Epithelial cell of proximal tubule (primary cell): ENCODE measurements at places on chromosomes 7 and 10. TPM values are rescaled to one million over a fixed set of nuclear protein-coding genes. Genes with fewer than 3 reads are reported as not detected.
A peak's percentile ranks its signal among the peaks of the same experiment; 100 is the strongest.

- no peak for DNase-seq
These were observed 81.0 kb upstream of the INSIG1 start for GRCh38 chr7:155216475-155217272.

DNA sequence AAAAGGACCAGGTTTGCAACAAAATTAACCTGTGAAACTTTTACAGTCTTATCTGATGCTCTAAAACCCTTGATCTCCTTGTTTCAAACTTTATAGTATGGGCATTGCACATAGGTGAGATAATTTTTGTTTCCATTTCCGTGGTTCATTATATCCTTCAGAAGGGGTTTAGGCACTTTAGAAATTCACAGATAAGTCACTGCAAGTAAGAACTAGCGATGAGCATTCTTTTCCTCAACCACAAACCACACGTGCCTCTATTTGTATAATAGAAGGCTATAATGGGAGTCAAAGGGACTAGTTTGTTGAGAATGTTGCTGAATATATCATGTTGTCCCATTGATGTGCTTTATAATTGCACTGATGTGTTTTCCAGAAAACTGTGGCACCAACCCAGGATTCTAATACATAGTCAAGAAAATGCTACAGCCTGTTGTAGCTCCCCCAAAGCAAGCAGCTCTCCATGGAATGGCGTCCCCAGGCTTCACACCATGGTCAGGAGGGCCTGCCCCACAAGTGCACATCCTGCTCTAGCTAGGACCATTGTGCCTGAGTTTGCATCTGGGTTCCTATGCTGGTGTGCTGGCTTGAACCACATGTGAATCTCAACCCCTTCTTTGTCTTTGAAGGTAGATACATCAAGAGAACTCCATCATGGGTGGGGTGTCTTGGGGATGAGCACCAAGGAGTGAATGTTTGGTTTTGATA is 14.0 kb upstream of the ATXN7L1 start:
- DNase-seq, result no peak

DNA sequence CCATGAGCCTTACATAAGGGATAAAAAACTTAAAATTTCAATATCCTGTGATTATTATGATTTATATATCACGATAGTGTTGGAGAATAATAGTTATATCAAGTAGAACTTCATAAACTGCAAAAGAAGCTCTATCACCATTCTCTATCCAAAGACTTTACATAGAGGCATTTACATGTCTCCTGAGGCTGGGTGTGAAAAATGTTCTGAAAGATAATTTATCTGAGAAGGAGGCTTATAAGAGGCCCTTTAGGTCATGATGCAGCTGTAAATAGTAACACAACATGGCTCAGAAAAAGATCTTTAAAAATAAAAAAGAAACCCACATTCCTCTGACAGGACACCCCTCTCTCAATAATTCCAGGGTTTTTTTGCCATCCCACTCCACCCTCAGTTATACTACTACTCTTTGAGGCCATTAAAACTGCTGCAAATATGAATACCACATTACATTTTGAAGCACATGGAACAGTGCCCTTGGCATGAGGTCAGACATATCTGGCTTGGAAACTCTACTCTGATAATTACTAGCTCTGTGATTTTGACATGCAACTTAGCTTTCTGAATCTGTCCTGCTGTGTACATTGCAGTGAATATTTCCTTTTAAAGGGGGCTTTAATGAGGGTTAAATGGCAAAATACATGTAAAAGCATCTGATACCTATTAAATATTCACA is 55.5 kb downstream of the SLC16A12 start:
- no peak for DNase-seq

- no peak for DNase-seq
These were observed 205.6 kb downstream of the AUTS2 start for GRCh38 chr7:69803699-69804516.

DNA sequence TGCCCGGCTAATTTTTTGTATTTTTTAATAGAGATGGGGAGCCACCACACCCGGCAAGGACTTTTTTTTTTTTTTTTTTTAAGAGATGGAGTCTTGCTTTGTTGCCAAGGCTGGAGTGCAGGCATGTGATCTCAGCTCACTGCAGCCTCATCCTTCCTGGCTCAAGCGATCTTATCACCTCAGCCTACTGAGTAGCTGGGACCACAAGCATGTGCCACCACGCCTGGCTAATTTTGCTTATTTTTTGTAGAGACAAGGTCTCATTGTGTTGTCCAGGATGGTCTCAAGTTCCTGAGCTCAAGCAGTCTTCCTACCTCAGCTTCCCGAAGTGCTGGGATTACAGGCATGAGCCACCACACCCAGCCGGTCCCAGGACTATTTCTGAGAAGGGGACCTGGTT is 9.3 kb upstream of the MCU start:
- no peak for DNase-seq

Gene AOC1
- 2.8 TPM in 1 of 2 replicates, not detected in the other for total RNA-seq

Gene SPDYE16
- not detected in 2 replicates for total RNA-seq

DNA sequence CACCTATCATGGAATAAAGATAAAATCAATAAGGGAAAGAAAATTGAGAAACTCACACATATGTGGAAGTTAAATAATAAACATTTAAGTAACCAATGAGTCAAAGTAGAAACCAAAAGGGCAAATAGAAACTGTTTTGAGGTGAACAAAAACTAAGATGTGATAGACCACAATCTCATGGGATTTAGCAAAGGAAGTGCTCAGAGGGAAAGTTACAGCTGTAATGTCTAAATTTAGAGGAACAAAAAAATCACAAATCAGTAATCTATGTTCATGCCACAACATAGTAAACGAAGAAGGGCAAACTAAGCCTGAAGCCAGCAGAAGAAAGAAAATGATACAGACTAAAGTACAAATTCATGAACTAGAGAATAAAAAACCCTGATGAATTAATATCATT is 16.3 kb downstream of the CYP3A4 start:
- DNase-seq, result no peak

DNA sequence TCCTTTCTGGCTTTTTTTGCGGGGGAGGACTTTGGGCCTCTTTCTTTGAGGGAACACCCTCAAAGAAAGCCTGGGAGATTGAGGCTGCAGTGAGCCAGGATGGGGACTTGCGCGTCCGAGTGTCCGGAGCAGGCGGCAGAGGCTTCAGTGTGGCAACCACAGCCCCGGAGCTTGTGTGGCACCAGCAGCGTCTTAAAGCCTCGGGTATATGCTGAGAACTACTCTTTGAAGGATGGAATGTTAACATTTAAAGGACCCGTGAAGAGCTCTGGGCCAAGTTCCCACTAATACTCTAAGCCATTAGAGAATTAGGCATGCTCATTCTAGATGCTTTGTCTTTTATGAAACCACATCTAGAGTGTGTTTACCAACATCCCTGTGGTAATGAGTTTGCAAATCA is 168.2 kb downstream of the SEPTIN7 start:
- DNase-seq, result no peak

- no peak for DNase-seq
These were observed at the start of gene PUS7 for GRCh38 chr7:105521717-105522463. PUS7 (minus strand) TSS chr7:105522271; CDS start chr7:105508512, 13,759 bp downstream.

Gene ACBD7
- 1.2 and 1.6 TPM in 2 replicates for total RNA-seq

Gene CHST3
- 20.5 and 29.7 TPM in 2 replicates for total RNA-seq

Gene PIK3CG
- 0.23 and 0.36 TPM in 2 replicates for total RNA-seq

GRCh38 chr7:68707159-68707558 is 891.1 kb upstream of the AUTS2 start:
- no peak for DNase-seq

- peak; percentile 1 for DNase-seq
These were observed 387.5 kb downstream of the CCSER2 start for GRCh38 chr10:84715911-84716310.

DNA sequence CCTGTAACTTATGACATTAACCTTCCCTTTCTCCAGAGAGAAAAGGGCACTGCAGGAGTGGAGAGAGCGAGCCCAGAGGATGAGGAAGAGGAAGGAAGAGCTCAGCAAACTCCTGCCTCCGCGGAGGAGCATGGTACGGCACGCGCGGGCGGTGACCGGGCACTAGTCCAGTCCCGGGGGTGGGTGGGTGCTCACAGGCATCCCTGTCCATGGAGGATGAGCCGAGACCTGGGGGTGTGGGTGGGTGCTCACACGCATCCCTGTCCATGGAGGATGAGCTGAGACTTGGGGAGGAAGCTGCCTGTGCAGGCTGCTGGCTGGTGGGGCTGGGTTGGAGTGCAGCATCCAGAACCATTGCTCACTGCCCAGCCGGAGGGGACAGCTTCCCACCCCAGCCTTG is 23.8 kb downstream of the LRRC27 start:
- DNase-seq, result no peak

- no peak for DNase-seq
These were observed 56.5 kb downstream of the COL13A1 start for GRCh38 chr10:69858201-69858600.

- DNase-seq, result no peak
These were observed 473 bp downstream of the ADCK2 start for GRCh38 chr7:140673063-140673773.

Gene TRIP6
- 112 and 117 TPM in 2 replicates for total RNA-seq

GRCh38 chr10:131113709-131114291 is 197.7 kb downstream of the TCERG1L start:
- DNase-seq, result no peak

Gene DENND2A
- total RNA-seq, result 27.6 and 34.4 TPM in 2 replicates

DNA sequence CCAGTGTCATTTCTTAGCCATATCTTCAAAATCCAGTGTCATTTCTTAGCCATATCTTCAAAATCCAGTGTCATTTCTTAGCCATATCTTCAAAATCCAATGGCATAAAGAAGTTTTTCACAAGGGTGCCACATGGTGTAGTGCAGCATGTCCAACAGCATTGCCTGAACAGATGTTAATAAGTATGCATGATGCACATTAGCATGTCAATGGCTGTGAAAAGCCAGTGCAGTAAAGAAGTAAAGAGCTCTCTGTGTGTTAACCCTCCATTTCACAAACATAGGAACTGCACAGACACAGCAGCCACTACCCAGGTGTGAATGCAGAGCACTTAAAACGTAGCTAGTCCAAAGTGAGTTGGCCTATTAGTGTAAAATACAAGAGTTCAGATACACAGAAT is 89.8 kb downstream of the GNAI1 start:
- DNase-seq, result no peak

Gene GBX1
- total RNA-seq, result not detected in 2 replicates

Gene SFTPA1
- not detected in 2 replicates for total RNA-seq

Gene SLC18A2
- total RNA-seq, result 0.40 and 0.72 TPM in 2 replicates

DNA sequence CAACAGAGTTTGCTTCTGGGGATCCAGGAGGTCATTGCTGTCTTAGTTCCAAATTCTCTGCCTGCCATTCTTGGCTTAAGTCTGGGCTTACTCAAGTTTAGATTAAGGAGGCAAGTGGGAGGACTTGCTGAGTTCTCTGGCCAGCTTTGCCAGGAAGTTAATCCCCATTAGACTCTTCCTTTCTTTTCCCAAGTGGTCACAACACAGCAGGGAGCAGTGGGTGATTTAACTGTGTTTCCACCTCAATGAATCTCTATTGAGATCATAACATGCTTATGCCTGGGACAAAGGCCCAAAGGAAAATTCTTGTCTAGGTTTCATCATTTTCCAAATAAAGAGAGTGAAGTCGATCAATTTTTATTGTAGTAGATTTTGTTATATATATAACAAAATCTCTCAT is 1159.6 kb downstream of the SORCS3 start:
- DNase-seq, result no peak

DNA sequence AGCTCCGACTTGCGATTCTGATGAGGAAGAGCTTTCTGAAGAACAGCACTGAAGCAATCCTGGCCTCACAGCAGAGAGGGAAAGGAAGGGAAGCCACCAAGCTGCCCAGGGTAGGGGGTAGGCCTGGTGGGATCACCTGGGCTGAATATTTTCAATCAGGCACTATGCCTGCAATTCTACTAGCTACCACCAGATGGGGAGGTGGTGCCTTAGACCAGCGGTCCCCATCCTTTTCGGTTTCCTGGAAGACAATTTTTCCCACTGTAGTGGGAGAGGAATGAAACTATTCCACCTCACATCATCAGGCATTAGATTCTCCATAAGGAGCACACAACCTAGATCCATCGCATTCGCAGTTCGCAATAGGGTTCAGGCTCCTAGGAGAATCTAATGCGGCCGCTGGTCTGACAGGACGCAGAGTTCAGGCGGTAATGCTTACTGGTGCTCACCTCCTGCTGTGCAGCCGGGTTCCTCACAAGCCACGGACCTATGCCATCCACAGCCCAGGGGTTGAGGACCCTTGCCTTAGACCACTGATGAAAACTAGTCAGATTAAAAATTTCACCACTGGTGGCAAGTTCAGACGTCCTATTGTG is 2.7 kb downstream of the LRRC20 start:
- no peak for DNase-seq

GRCh38 chr10:70579234-70580002 is 23.1 kb downstream of the PRF1 start:
- DNase-seq, result no peak

DNA sequence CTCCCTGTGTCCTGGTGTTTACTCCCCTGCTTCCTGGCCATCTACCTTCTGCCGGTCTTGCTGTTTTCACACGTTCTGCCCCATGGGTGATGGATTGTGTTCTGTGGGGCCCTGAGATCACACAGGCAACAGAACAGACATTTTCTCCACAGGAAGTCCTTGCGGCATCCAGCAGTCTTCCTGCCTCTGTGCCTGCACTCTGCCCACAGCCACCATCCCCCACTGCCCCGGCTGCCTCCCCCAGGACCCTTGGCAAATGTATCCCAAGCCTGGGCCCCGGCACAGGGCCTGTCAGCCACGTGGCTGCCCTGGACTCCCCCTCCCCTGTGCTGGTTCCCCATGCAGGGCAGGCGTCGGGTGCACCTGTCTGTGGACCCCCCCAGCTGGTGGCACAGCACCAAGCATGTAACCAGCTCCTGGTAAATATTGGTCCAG is 184.2 kb downstream of the WDR37 start:
- DNase-seq, result no peak

Gene SP4
- 3.3 and 4.6 TPM in 2 replicates for total RNA-seq

DNA sequence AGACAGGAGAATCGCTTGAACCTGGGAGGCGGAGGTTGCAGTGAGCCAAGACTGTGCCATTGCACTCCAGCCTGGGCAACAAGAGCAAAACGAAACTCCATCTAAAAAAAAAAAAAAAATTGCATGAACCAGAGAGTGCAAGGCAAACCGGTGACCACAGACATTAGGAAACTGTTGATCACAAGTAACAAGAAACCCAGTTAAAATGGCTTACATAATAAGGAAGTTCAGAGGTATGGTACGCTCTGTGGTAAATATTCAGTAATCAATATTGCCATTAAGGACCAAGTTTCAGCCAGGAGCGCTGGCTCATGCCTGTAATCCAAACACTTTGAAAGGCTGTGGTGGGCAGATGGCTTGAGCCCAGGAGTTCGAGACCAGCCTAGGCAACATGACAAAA is 9.2 kb upstream of the NT5C2 start:
- DNase-seq, result no peak
